ENCODE measurements at places on chromosomes 16 and 17. TPM values are rescaled to one million over a fixed set of nuclear protein-coding genes. Genes with fewer than 3 reads are reported as not detected.

The KRT40 gene
- not detected for total RNA-seq

The WNT9B gene
- 0.97 TPM for total RNA-seq

The ADAD2 gene
- not detected for total RNA-seq

The ENPP7 gene
- not detected for total RNA-seq

The HIGD1B gene
- total RNA-seq = not detected

The PDILT gene
- not detected for total RNA-seq

The CHD9NB gene
- total RNA-seq = 1.9 TPM

The ZDHHC1 gene
- 9.1 TPM for total RNA-seq

The SPECC1 gene
- total RNA-seq = 96.2 TPM

The PRSS8 gene
- total RNA-seq = not detected

The KRTAP4-1 gene
- total RNA-seq = not detected

The TPPP3 gene
- 0.22 TPM for total RNA-seq

The CTF1 gene
- total RNA-seq = 2.6 TPM

The ZPBP2 gene
- total RNA-seq = not detected

The NPIPB8 gene
- under 0.01 TPM for total RNA-seq

The USP43 gene
- 0.26 TPM for total RNA-seq

The RAB37 gene
- total RNA-seq = 1.0 TPM

The SOCS1 gene
- 2.7 TPM for total RNA-seq

The TBC1D28 gene
- not detected for total RNA-seq

The ARHGDIG gene
- 0.22 TPM for total RNA-seq

The CD19 gene
- not detected for total RNA-seq

The TMED6 gene
- total RNA-seq = 0.22 TPM

The ABI3 gene
- not detected for total RNA-seq

The KLHL10 gene
- 0.13 TPM for total RNA-seq

The GAS7 gene
- total RNA-seq = 15.8 TPM

The LLGL2 gene
- total RNA-seq = 0.32 TPM

The CCDC78 gene
- total RNA-seq = 0.97 TPM

The MOSMO gene
- total RNA-seq = 16.7 TPM

The KCTD19 gene
- total RNA-seq = 0.11 TPM

The IGF2BP1 gene
- total RNA-seq = 0.97 TPM

The KRTAP3-2 gene
- not detected for total RNA-seq

The WFIKKN1 gene
- 0.13 TPM for total RNA-seq

The MATCAP1 gene
- 4.2 TPM for total RNA-seq

The KRT16 gene
- 2.7 TPM for total RNA-seq

The KCNG4 gene
- total RNA-seq = not detected

The OTOP2 gene
- total RNA-seq = not detected

The ZFHX3 gene
- total RNA-seq = 17.0 TPM

The ASPHD1 gene
- total RNA-seq = 3.1 TPM

The SLC22A31 gene
- not detected for total RNA-seq

The OTOP3 gene
- not detected for total RNA-seq

The CHST4 gene
- total RNA-seq = 0.26 TPM

All from articular chondrocyte of knee joint (primary cell).